ENCODE measurements at places on chromosomes 12 and 14.

GRCh38 chr12:8960176-8960575 lies 10.7 kb upstream of the M6PR start:
- DNase-seq = no peak

DNA sequence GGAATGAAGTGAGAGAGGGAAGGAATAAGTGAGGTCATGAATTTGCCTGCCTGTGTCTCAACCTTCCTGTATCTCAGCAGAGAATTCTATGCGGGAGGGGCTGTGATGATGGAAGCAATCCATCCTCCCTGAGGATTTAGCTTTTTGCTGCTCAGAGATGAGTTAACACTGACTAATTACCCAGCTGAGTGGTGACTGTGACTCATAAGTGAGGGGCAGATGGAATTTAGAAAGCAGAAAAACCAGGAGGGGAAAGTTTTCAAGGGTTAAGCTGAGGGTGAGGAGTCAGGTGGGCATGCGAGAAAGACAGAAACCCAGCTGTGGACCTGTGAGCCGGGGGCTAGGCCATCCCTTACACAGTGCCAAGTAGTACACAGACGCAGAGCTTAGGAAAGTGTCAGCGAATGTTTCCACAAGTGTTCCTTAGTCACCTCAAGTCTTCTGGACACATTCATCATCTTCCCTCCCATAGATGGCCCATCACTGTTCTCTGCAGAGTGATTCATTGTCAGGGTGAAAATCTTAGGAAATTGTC lies 277.9 kb downstream of the IPO8 start:
- DNase-seq = peak; percentile 99

- no peak for DNase-seq
Observed at GRCh38 chr12:70078161-70078560, 165.1 kb upstream of the CNOT2 start.

- no peak for DNase-seq
Observed at GRCh38 chr12:64470495-64470894, 18.6 kb downstream of the TBK1 start.

DNA sequence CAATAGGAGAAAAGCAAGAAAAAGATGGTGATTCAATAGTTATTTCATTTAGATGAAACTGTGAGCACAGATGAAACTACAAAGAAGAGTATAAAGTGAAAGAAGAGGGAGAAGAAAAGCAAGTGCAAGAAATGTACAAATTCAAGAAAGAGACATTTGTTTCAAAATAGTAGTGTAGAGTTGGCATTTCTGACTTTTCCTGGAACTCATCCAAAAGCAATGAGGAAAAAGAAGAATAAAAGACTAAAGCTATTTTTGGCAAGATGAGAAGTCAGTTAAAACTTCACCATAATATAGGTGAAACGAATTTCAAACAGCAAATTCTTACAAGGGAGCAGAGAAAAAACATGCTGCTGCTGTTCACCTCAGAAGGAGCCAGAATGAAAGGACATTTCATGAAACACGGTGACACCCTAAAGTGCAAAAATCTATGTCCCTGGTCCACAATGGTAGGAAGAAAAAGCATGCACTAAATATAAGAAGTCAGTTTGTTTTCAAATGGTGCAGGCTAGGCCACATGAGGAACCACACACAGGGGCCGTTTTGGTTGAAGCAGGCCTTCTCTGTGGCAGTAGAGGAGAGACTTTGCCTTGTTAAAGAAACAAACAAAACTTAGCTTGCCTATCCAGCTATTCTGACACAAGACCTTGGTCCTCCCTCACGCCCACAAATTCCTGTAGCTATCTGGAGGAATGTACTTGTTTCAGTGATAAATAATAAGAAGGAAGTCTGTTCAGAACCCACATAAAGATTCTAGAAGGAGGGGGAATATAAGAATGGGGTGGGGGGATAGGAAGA lies 11.1 kb upstream of the CMAS start:
- no peak for DNase-seq

DNA sequence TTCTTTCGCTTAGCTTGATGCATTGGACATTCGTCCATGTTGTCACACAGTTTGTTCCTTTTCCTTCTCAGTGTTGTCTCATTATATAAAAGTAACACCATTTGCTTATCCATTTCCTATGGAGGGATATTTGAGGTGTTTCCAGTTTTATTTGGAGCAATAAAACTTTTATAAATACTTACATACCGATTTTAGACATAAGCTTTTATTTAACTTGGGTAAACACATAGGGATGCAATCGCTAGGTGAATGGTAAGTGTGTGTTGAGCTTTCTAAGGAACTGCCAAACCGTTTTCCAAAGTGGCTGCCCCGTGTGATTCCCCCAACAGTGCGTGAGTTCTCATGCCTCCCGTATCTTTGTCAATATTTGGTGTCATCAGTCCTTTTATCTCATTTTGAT lies 95.2 kb upstream of the DYNC1H1 start:
- no peak for DNase-seq

DNA sequence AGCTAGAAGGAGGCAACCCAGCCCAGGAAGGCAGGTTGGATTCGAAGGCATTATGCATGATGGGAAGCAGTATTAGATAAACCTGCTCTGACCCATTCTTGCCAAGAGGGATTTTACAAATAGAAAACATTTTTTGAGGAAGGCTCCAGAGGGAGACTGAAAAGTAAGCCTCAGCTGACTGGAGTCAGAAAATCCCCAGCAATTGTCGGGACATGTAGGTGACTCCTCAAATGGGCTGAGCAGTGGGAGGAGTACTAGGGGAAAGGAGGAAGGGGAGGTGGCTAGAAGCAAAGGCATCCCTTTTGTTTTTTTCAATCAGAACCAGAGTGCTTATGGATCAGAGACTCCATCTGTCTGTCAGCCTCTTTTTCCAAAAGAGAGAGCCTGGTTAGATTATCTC lies 138.1 kb upstream of the NTF3 start:
- DNase-seq = no peak

- no peak for DNase-seq
Observed at GRCh38 chr12:12190087-12190809, 76.6 kb downstream of the LRP6 start.

GRCh38 chr12:52686063-52686462 lies 5.9 kb upstream of the KRT1 start:
- no peak for DNase-seq

GRCh38 chr14:31164115-31164514 lies 43.5 kb downstream of the HECTD1 start:
- no peak for DNase-seq

DNA sequence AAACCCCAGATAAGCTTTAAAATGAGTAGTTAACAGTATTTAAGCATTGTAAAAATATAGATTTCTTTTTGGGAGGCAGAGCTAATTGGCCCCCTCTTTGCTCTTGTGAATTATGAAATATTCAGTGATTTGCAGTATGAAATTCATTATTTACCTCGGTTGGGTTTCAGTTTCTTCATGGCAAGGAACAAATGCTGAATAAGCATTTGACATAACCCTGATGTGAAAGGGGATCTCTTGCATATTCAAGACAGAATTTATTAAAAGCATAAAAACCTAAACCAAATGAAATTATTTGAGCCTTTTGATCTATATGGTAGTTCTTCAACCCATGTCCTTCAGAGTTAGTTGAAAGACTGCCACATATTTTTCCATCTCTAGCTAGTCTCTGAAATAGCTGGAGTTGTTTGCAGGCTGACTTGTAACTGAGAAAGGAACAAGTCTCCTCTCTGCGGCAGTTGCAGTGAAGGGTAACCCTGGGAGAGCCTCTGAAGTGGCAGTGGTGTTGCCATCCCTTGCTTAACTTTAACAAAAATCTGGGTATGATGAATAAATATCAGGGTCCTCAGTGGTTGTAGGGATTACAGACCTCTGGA lies 690 bp downstream of the AKAP6 start:
- DNase-seq = no peak

- DNase-seq = no peak
Observed at GRCh38 chr14:64865109-64865508, 14.6 kb downstream of the SPTB start.

DNA sequence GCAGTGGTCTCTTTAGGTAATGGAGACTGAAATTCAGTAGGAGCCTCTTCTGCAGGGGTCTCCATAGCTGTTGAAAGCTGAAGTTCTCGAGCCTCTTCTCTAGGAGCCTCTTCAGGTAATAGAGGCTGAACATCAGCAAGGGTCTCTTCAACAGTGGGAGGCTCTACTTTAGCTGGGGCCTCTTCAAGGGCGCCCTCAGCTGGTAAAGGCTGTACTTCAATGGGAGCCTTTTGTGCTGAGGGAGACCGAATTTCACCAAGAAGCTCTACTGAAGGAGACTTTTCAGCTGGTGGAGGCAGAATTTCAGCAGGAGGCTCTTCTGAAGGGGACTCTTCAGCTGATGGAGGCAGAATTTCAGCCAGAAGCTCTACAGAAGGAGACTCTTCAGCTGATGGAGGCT lies 1.5 kb downstream of the FSCB start:
- no peak for DNase-seq

DNA sequence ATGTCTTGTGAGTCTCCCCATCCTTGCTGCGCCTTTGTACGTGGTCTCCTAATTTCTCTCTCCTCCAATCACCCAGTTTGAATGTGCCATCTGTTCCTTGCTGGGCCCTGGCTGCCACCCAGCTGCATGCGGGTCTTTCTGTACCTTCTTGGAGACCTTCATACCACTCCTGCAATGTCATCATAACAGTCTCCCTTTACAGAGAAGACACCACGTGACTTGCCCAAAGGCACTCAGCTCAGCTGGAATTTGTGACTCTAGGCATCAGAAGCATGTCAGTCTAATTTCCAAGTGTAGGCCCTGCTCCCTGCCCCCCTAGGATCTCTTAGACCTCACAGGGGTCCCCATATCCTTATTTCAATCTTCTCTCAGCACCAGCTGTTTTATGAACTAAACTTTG lies 284.2 kb downstream of the TTC8 start:
- no peak for DNase-seq

- no peak for DNase-seq
Observed at GRCh38 chr12:6934110-6934509, 6.4 kb downstream of the ATN1 start.

DNA sequence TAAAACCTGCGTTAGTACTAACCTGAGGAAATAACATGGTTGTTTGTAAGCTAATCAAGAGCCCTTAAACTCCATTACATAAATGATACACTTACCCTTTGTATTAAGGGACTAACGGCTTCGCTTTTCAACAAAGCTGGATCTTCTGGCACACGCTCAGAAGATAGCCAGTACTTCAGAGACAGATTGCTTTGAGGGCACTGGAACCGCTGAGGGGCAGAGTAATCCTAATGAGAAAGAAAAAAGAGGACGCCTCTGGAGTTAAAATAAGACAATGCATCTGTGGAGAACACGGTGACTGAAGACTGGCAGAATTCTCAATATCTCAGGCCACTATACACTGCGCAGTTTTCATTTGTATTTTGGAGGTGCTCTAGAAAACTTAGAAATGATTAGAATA lies 1.5 kb upstream of the KTN1 start:
- no peak for DNase-seq

- DNase-seq = no peak
Observed at GRCh38 chr12:111546758-111547383, 52.2 kb downstream of the ATXN2 start.

DNA sequence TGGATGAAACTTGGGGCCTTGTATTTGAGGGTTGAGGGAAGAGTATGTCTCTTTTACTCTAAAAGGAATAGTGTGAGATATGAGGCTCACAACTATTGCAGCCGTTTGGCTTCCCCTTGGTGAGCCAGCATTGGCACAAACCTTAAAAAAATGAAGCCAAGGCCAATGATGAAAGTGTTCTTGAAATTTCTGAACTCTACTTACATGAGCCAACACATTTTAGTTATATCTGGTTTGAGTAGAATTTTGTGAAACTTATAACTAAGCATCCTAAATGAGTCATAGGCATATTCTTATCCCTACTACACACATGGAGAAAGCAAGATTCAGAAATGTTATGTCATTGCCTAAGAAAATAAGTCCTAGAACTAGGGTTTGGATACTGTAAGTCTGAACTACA lies 55.3 kb upstream of the ACSS3 start:
- DNase-seq = no peak

DNA sequence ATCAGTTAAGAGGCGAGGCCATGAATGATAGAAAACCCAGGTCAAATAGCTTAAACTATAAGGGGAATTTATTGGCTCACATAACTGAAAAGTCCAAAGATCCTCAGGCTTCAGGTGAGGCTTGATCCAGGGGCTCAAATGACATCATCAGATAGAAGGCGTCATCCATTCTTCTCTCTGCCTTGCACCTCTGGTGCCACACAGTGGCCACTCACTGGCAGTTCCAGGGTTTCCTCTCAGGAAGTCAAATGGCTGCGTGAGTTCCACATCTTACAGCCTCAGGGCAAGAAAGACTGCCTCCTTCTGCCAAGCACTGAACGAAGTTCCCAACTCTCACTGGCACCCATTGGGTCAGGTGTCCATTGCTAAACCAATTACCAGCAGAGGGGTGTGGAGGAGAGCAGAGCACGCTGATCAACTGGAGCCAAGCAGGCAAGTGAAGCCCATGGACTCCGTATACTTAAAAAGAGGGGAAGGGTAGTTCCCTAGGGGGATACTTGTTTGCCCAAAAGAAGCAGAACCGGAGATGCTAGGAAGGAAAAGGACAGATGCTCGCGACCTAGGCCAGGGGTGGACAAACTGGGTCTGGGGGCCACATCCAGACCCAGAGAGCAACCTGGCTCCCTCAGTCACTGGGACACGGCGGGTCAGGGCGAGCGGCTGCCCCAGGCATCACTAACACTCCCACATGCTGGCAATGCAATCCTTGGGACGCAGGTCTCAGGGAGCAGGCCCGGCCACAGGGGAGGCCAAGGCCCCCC lies 69.3 kb downstream of the SERPINA3 start:
- no peak for DNase-seq

DNA sequence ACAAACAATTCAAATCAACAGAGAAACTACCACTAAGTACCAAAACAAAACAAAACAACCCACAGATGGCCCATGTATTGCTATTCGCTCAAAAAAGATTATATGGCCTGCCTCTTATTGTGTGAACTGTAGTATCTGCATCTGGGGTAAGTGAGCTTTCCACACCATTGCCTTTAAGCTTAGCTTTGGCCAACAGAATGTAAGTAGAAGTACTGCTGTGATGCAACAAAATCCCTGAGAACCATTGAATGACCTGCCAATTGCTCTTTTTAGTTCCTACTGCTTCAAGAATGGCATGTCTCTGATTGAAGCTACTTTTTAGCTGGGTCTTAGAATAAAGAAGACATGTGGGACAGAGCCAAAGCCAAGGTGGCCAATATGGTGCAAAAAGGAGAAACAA lies 32.5 kb downstream of the PPFIA2 start:
- no peak for DNase-seq

GRCh38 chr14:97275276-97275675 lies 478.1 kb downstream of the VRK1 start:
- DNase-seq = no peak

DNA sequence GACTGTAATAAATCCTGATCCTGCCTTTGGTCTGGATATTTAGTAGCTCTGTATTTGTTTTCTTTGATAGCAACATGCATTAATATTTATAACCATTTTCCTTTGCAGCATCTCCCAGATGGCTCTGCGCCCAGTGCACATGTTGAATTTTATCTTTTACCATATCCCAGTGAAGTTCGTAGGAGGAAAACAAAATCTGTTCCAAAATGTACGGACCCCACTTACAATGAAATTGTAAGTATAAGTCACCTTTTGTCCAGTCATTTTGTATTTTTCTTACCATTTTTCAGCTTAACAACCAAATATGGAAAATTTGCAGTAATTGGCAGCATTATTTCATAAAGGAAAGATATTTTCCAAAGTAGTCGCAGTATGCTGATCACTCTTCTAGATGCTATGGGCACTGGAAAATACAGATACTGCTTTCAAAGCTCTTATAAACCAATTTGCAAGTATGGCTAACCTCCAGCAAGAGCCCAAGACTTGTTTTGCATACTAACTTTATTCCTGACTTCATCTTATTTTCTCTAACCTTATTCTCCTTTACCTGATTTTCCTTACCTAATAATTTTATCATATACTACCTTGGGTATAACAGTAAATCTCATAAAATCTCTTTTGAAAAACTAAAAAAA lies 97.4 kb downstream of the PLCZ1 start:
- DNase-seq = no peak
